ENCODE measurements at places on chromosomes 13 and 19. TPM values are rescaled to one million over a fixed set of nuclear protein-coding genes. Genes with fewer than 3 reads are reported as not detected.

Gene ATP8B3
- polyA plus RNA-seq = 0.47 TPM

GRCh38 chr19:9785367-9786331 is 17.1 kb upstream of the ZNF846 start:
- H3K4me3 ChIP-seq = peak overlapping the region; percentile 73
- H3K36me3 ChIP-seq = no peaks in the 10 kb centered on the region
- DNase-seq = peak; percentile 98
- H3K27ac ChIP-seq = peak overlapping the region; percentile 99
- peaks cover 42% of the 10 kb centered on the region for H3K4me1 ChIP-seq
- no peaks in the 10 kb centered on the region for H3K27me3 ChIP-seq

GRCh38 chr13:113862931-113863523 is 849 bp downstream of the GAS6 start:
- peak overlapping the region; percentile 55 for H3K4me3 ChIP-seq
- no peaks in the 10 kb centered on the region for H3K4me1 ChIP-seq
- H3K27me3 ChIP-seq = peaks cover 9% of the 10 kb centered on the region
- H3K36me3 ChIP-seq = no peaks in the 10 kb centered on the region
- H3K27ac ChIP-seq = peak overlapping the region; percentile 93
- peak; percentile 60 for DNase-seq

Gene TRPC4
- 0.04 TPM for polyA plus RNA-seq

DNA sequence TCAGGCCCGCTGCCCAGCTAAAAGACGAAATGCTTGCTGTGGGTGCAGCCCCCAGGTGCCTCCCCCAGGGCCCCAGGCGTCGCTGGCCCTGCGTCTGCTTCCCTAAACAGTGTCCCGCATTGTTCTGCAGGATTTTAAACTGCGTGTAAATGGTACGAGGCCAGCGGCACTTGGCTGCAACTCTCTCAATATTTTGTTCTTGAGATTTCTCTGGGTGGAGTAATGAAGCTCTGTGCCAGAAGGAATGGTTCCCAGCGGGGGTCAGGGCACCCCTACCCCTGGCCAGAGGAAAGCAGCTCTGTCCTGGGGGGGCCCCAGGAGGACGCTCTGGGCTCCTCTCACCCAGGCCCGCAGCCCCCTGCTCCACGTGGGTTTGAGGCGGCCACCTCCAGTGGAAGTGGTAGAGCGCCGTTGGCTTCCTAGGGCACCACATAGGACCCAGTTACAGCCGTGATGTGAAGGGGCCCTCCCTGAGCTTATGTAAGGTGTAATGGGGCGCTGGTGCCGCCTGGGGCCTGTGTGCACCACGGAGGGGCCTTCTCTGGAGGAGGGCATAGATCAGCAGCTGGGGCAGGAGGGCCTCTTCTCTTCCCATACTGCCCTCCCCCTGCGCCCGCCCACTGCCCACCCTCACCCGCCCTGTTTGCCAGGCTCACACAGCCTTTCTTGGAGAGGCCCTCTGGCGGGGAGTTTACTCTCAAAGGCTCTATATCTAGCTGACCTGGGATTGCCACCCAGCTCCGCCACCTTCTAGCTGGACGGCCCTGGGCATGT is 19.8 kb downstream of the PAK4 start:
- H3K4me1 ChIP-seq = peaks cover 6% of the 10 kb centered on the region
- H3K27me3 ChIP-seq = no peaks in the 10 kb centered on the region
- H3K36me3 ChIP-seq = peaks cover 27% of the 10 kb centered on the region

Gene SYNGR4
- 0.06 TPM for polyA plus RNA-seq

GRCh38 chr19:28377077-28377476 is 835.9 kb downstream of the UQCRFS1 start:
- H3K36me3 ChIP-seq = no peaks in the 10 kb centered on the region
- H3K4me1 ChIP-seq = no peaks in the 10 kb centered on the region
- H3K27ac ChIP-seq = no peak overlapping the region
- DNase-seq = no peak
